Memory B cell (primary cell): ENCODE measurements at places on chromosomes 1 and 21.

DNA sequence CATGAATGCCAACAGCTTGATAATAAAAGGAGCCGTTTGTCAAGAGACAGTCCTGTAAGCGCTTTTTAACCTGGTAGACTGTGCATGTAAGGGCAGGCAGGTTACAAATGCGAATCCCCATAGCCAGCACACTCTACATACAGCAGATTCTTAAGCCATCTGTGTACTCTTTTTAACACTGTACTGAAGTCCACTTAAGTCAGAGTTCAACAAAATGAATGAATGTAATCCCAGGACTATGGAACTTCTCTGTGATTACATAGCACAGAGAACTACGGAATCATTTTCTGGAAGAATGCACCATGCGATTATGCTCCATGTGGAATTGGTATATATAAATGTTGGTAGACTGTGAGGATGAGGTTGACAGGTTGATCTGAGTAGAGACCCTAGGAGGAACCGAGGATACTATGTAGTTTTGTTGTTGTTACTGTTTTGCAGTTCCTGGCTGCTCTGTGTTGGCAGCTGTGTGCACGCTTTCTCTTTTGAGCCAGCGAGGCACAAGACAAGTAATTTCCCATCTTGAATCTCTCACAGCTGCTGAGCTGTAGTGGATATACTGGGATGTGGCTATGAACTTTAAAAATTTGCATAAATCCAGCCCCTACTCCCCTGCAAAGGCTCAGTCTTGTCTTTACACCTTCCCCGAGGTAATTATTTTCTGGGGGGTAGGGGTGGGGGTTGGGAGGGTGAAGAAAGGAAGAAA lies 21.9 kb downstream of the LRRC8D start:
- no peak for DNase-seq

DNA sequence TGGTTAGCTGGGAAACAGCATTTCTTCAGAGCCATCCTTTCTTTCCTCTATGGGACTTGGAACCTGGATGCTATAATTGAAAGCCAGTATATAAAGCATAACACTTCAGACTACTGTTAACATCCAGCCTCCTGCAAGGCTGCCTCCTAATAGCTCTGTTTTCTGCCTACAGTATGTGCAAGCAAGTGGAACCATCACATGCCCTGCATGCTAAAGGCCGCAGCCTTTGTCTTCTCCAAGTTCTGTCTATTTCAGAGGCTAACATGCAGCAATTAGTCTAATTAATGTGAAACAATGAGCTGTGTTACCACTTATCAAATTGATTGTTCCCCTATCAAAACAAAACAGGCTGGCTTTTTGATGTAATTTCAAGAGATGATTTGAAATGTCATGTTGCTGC lies 82.7 kb upstream of the ESRRG start:
- DNase-seq, result no peak

- no peak for DNase-seq
These were observed 17.2 kb upstream of the FOXO6 start for GRCh38 chr1:41343790-41344699.

GRCh38 chr1:218683242-218683641 lies 338.1 kb downstream of the TGFB2 start:
- DNase-seq, result no peak

- no peak for DNase-seq
These were observed 40.6 kb upstream of the HHAT start for GRCh38 chr1:210288116-210288515.
